HTR-8/SVneo (cell line): ENCODE measurements at places on chromosomes 6 and 20.
A peak's percentile ranks its signal among the peaks of the same experiment; 100 is the strongest.

DNA sequence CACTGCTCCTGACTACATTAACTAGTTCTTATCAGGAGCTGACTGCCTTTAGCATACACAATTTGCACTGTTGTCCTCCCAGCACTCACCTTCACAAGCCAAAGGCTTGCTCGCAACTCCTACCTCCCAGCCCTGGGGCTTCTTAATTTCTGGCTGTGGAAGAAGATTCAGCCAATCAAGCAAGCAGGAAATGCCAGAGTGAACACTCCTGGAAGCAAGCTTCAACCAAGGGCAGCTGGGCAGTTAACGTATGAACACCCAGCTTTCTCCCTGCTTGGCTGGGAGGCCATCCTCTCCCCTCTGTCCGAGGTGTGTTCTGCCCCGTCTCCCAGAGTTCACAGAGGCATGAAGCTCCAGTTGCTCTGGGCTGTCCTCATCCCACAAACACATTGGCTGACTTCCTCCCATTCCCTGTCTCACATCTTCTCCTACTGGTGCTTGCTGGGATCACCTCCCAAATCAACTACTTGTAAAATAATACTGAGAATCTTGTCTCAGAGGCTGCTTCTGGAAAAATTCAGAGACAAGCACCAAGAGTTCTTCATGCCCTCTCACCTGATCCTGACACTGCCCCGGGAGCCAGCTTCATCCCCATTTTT lies 15.3 kb upstream of the SRSF6 start:
- DNase-seq, result peak; percentile 78

DNA sequence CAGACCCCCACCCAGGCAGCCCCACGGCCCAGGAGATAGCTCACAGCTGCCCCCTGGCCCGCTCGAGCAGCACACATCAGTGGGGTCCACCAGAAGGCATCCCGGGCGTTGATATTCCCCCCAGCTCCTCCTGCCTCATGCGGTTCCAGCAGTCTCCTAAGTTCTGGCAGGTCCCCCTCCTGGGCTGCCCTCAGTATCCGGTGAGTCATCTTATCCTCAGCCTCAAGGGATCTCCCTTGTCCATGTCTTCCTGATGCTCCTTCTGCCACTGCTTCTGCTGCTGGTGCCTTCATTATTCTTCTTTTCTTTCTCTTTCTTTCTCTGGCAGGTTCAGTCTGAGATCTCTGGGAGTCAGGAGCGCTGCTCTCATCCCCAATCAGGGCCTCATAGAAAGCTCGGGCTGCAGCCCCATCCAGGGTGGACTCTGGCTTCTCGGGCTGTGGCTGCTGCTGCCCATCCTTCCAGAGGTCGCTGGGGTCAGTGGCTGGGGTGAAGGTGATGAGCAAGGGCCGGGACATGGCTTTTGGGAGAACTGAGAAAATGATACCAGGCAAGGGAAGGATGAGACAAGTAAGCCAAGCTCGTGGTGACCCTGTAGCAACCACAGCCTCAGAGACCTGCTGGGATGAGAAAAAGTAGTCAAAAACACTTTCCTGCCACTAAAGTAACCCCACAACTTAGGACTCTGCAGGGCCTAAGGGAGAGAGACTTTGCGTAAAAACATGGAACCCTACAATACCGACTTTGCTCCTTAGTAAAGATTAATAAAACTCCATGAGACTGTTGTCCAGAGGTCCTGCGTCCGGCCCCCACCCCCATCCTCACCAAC lies 622 bp downstream of the GPANK1 start:
- DNase-seq, result peak; percentile 70

GRCh38 chr6:122621638-122622037 lies 11.4 kb downstream of the PKIB start:
- no peak for DNase-seq

- no peak for DNase-seq
Measured at GRCh38 chr6:88574031-88574430, 389.4 kb downstream of the RNGTT start.

- no peak for DNase-seq
Measured at GRCh38 chr6:46269447-46270229, 98.9 kb upstream of the ENPP5 start.
